ENCODE measurements at places on chromosomes 5 and 9.

DNA sequence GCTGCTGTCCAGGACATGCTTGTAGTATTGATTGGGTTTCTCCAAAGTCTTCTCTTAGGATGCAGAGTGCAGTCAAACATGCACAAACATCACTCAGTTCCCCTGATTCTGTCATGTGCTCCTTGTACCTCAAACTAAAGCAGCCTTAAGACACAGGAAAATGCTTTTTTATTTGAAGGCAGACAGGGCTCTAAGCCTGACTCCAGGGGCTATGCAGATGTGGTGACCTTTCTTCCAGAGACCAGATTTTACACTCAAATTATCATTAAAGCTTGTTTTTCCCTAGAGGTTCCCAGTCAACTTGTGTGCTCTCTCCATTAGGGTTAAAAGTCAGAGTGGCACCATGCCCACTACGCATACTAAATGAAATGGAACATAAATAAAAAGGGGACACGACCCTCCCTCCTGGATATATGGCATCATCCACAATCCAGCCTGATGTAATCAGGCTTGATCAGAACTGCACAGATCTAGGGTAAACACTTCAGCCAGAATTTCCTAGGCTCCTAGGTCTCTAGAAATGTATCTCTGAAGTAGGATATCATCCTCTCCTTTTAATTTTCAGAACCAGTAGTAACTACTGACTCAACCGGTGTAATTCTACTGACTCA, 771.1 kb downstream of the NR2F1-AS1 start:
- DNase-seq = no peak

DNA sequence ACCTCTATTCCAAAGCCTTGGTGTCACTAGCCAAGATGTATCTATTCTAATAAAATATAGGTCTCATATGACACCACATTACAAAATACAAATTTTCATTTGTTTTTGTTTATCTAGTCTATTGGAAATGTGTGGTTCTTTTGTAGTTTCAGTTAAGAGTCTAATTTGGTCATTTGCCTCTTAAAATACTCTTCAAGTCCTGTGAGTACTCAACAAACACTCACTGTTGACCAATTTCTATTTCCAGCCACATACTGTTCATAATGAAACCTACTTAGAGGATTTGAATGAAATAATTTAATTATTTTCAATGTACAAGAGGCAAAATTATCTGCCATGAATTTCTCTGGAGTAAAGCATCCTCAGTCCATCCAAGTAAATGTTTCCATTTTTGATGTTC, 40.6 kb downstream of the SLC1A3 start:
- DNase-seq = no peak

- no peak for DNase-seq
These were observed 98.7 kb downstream of the ZNF462 start for GRCh38 chr9:106961623-106962022.

- DNase-seq = peak; percentile 96
These were observed 9.7 kb downstream of the PTGES2 start for GRCh38 chr9:128117613-128118471.

GRCh38 chr5:87329114-87329513, 61.4 kb downstream of the RASA1 start:
- no peak for DNase-seq

- DNase-seq = no peak
These were observed 30.4 kb downstream of the KCNIP1 start for GRCh38 chr5:170534177-170534576.

DNA sequence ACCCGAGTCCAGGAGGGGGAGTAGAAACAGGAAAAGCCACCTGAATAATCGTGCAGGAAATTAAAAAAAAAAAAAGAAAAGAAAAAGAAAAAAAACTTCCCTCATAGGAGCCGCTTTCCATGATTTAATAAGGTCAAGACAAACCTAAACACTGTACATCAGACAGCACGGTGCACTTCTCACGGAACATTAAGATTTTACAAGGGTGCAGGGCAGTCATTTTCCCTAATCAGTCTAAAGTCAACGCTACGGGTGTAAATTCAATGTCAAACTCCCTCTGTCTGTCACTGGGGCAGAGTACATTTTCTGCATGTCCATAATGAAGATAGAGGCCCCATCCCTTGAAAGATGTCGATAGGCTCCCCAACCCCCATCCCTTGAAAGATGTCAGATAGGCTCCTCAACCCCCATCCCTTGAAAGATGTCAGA, 139.7 kb downstream of the TSSK1B start:
- DNase-seq = no peak

DNA sequence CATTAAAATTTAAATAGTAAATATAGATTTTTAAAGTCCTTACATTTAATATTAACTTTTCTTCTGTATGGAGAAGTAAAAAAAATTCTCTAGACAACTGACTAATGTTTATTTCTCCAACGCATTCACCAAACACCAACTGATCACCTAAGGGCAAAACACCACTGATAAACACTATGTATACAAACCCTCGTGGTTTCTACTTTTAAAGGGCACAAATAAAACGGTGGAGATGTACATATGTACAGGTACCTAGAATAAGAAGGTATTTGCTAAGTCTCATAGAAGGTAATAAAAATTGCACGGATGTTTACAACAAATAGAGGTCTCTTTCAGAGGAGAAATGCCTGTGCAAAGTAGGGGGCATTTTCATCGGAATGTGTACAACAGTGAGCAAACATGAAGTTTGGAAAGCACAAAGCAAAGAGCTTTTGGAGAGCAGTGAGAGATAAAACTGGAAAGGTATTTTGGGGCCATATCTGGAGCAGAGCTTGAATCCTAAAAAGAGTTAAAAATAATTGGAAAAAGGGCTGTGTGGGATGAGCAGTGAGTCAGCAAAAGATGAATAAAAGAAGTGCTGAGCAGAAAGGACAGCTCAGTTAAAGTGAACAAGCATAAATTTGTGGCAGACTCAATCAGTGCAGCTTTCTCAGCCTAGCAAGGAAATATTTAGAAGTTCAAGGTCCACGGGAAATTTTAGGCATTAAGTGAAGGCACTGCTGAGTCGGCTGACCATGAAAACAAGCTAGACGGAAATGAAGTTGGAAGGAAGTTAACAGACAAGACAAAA, 160.0 kb downstream of the TMEM161B start:
- DNase-seq = no peak

GRCh38 chr9:84317563-84317962, 23.0 kb downstream of the SLC28A3 start:
- no peak for DNase-seq

- no peak for DNase-seq
These were observed 24.1 kb upstream of the CDH9 start for GRCh38 chr5:27062451-27062850.

- DNase-seq = no peak
These were observed 59.4 kb upstream of the NFIB start for GRCh38 chr9:14373336-14373666.

All from activated CD4-positive, CD25-positive, alpha-beta regulatory T cell treated with anti-CD3 and anti-CD28 coated beads, Interleukin-2, amount 50 U/mL, for 16 hours (primary cell).